Ascending aorta (tissue), 2 donors: ENCODE measurements at places on chromosomes 4 and X.

- no peak for DNase-seq
Observed at GRCh38 chrX:137052643-137053235, 18.9 kb upstream of the GPR101 start.

GRCh38 chr4:87679449-87680169, 29.5 kb downstream of the DMP1 start:
- no peak for DNase-seq

- DNase-seq, result no peak
Observed at GRCh38 chr4:14862891-14863290, 139.4 kb upstream of the CPEB2 start.

GRCh38 chr4:76628251-76628650, 193.2 kb downstream of the SHROOM3 start:
- no peak for DNase-seq
